ENCODE measurements at places on chromosomes 12 and 14.

DNA sequence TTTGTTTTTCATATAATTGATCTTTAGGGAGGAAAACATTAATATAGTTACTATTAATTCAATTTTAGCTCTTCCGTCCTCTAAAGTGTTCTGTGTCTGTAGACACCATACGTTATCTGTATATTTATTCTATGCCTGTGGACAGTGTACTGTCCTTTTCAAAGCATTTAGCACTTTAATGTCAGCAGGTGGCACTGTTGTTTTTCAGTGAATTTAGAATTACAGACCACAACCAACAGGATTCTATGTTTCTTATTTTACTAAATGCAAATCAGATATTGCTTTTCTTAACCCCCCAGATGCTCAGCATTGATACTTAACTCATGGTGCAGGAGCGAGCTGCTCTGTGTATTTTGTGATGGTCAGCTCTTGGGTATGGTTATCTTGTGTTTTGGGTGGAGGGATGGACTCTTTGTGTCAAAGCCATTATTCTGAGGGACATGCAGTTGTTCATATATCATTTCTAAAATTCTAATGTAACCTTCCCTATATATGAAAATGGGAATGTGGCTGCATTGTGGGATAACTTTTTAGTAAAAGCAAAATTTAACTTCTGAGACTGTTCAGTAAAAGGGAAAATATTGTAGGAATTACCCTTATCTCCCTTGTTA is 65.2 kb downstream of the PAPOLA start:
- DNase-seq, result peak; percentile 26

- no peak for DNase-seq
These were observed 109.3 kb downstream of the VRK1 start for GRCh38 chr14:96906434-96906833.

DNA sequence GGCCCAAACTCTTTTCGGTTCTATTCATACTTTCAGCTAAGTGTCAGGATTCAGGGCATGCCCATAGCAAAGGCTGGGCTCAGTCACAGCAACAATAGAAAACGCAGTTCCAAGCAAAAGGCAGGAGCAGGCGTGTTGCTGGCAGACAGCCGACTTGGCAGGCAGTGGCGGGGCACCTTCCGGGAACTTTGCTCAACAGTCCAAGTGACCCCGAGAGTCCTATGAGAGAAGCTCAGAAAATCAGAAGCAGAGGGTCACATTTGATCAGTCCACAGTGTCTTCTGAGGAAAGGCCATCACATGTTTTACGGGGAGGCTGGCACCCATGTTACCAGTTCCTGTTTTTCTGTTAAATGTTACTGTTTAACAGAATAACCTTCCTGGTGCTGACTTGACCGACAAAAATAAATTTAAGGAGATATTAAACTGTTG is 115.0 kb downstream of the DACT1 start:
- DNase-seq, result no peak

DNA sequence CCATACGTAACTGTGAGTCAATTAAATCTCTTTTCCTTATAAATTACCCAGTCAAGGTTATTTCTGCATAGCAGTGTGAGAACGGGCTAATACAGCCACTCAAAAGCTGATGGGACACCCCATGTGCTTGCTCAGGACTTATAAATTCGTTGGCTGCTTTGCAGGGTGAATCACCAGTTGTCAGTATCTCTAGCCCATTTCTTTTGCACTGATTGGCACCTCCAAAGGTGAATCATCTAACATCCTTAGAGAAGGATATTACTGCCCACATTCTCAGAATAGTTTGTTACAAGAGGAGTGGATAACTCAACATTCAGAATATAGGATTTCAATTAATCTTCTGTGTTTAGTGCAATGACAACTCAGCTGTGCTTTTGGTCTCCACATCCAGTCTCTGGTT is 601.5 kb downstream of the KCNH5 start:
- DNase-seq, result no peak

GRCh38 chr12:45263587-45263986 is 47.7 kb downstream of the ANO6 start:
- DNase-seq, result no peak

DNA sequence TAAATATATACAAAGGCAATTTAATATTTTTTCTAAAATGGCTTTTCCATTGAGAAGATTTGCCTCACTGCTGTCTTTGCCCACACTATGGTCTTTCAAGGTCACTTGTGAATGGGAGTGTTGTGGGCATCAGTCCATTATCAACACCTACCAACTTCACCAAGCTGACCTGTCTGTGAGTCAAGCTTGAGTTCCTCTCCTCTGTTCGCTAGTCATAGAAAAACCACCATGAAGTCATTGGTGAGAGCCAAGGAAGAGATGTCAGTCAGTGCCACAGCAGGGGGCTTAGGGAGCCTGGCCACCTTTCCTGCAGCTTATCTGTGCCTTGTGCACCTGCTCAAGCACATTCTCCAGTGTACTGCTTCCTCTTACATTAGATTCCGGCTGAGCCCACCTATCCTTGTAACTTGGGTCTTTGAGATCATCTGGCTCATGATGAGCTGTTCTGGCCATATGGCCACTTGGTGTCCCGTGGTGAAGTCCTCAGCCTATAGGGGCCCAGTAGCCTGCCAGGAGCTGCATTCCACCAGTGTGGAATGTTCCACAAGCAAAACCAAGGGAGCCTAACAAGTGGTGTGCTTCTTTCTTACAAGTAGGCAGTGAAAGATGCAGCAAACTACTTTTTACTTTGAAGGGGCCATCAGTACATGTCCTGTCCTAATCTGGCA is 80.8 kb upstream of the C12orf71 start:
- DNase-seq, result no peak

DNA sequence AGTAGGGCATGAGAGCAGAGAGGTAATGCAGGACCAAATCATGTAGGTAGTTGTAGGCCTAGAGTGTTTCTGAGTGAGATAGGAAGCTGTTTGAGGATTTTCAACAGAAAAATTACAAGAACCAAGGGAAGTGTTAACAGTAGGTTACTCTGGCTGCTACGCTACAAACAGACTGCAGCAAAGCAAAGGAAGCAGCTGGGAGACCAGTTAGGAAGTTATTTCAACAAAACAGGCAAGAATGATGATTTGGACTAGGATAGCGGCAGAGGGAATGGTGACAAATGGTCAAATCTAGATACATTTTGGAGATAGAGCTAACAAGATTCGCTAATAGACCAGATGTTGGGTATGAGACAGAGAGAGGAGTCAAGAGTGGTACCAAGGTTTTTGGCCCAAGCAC is 26.8 kb downstream of the MRPL42 start:
- DNase-seq, result no peak

DNA sequence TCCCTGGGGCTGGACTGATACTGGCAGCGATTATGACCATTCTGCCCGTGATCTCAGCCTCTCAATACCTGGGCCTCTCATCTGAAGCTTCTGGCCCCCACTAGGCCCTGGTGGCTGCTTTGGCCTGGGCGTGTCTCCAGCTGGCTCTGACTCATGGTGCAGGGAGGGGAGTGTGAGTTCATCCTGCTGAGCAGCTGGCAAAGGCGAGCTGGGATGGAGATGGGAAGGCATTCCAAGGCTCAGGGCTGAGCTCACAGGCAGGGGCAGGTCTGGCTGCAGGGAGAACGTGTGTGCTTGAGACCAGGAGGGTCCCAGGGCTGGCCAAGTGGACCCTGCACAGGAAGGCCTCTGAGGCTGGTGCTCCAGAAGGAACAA is 221.8 kb downstream of the TMEM121 start:
- DNase-seq, result no peak

GRCh38 chr12:13094367-13094766 is 9.1 kb downstream of the GSG1 start:
- peak; percentile 86 for DNase-seq

GRCh38 chr12:89384050-89384758 is 31.9 kb upstream of the DUSP6 start:
- peak; percentile 69 for DNase-seq

DNA sequence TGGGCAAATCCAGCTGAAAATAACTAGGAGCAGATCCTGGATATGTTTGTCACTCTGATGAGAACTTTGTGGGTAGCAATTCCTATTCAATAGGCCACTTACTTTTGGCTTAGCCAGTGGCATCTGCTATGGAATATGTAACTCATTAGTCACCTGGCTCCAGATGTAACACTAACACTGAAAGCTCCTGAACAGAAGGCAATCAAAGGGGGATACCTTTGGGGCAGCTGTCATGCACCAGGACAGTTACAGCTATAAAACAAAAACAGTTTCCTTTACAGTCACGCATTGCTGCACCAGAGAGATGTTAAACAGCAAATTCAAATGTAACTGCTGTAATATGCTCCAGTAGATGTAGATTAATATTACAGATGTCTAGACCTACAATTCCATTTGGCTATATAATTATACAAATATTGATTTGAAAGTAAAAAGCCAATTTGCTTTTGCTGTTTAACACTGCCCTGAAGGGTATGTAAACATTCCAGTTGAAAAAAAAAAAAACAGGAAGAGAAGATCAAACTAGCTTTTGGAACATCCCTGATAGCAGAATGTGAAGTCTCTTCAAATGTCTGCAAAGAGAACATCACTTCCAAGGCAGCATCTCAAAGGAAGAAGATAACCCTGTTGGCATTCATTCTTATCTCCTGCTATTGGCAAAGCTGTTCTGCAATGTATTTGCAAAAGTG is 18.4 kb downstream of the RACGAP1 start:
- no peak for DNase-seq

- no peak for DNase-seq
These were observed 40.1 kb downstream of the WASHC3 start for GRCh38 chr12:102021540-102022246.

GRCh38 chr12:110531741-110532333 is 29.7 kb downstream of the RAD9B start:
- DNase-seq, result no peak

Data from AML-193 (cell line).